Activated naive CD4-positive, alpha-beta T cell treated with anti-CD3 and anti-CD28 coated beads, Interleukin-2, amount 50 U/mL, for 72 hours (primary cell): ENCODE measurements at places on chromosomes 3 and 15.

DNA sequence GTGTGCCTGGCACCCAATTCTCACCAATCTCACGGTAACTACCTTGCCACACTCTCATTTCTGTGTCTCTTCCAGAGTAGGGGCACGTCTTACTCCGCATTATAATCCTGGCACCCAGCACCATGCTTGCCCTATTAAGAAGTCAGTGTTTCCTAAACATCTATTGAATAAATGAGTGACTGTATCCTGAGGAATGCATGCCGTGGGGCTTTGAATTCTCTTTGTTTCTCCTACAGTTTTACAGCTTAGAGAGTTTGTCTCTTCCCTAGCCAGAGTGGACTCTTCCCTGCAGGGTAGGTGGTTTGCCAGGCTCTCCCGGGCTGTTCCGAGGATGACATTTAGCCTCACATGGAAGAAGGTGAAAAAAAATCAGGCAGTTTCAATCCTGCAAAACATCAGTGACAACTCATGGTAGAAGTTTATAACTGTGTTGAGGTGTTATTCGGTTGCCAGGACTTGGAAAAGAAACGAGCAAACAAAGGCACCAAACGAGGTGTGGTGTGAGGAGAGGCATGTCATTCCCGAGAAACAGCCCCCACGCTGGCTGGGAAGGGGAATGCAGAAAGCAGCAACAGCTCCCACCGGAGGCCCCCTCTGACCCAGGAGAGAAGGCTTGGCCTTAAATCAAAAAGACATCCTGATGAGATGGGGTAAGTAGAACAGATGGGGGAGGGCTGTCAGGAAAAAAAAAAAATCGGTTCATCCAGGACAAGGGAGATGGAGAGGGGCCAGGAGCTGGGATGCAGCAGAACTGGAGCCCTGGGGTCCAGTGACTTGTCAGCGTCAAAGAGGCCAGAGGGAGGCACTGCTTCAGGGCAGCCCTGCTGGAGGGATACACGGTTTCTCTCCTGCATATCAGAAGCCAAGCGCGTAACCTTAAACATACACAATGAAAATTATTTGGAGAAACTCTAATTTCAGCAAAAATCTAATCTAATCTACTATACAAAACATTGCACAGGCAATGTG lies 168.4 kb upstream of the ARRDC4 start:
- DNase-seq: no peak

DNA sequence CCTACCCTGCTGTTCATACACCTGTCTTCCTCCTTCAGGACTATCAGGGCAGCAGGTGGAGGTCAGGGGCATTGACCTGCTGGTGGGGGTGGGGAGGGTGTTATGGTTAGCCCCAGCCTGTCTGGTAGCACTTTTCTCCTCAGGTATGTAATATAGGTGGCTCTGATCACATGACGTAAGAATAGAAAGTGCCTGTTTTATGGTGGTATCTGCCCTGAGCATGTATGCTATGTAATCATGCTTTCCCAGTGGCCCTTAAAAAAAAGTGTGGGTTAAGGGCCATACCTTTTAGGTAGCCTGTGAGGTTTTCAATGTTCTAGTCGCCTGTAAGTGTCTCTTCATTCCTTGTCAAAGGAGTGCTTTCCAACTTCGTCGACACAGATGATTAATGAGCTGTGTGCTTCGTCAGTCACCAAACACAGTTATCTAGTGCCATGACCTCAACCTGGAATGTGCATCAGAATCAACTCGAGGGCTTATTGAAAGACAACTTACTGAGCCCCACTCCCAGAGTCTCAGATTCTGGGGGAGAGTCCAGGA lies 86.3 kb downstream of the KLHL25 start:
- no peak for DNase-seq

GRCh38 chr15:100438570-100438969 lies 90.2 kb downstream of the CERS3 start:
- peak; percentile 9 for DNase-seq

GRCh38 chr3:36734742-36735141 lies 29.6 kb downstream of the DCLK3 start:
- DNase-seq: no peak

DNA sequence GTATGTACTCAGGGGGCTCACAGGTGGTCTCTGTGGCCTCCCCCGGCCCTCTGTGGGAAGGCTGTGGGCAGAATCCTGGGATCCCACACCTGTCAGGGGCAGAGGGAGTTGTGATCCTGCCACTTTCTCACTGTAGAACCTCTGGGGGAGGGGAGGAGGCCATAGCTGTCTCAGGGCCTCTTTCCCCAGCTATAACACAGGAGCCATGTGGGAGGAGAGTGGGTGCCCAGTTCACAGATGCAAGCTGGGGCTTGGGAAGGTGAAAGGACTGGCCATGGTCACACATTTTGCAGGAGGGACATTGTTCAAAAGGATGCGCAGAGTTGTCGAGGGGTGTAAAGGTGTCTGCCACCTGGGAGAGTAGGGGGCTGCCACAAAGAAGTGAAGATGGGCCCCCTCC lies 11.7 kb downstream of the MAPKAPK3 start:
- no peak for DNase-seq

DNA sequence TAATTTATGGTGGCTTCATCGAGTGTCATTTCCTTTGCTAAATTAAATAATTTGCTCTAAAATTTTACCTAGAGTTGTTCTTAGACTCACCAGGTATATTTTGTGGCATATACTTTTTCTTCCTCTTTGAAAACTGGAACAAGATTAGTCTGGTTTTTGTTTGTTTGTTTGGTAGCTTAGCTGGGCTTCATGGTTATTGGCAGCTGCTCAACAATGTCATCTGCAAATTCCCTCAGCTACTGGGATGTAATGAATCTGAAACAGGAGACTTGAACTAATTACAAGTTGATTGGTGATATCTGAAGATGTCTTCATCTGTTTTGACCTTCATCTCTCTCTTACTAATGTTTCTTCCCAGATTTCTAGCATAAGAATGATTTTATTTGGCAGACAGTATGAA lies 270.5 kb upstream of the P2RY1 start:
- DNase-seq: no peak

- no peak for DNase-seq
These were observed 63.2 kb downstream of the PXYLP1 start for GRCh38 chr3:141294848-141295247.

DNA sequence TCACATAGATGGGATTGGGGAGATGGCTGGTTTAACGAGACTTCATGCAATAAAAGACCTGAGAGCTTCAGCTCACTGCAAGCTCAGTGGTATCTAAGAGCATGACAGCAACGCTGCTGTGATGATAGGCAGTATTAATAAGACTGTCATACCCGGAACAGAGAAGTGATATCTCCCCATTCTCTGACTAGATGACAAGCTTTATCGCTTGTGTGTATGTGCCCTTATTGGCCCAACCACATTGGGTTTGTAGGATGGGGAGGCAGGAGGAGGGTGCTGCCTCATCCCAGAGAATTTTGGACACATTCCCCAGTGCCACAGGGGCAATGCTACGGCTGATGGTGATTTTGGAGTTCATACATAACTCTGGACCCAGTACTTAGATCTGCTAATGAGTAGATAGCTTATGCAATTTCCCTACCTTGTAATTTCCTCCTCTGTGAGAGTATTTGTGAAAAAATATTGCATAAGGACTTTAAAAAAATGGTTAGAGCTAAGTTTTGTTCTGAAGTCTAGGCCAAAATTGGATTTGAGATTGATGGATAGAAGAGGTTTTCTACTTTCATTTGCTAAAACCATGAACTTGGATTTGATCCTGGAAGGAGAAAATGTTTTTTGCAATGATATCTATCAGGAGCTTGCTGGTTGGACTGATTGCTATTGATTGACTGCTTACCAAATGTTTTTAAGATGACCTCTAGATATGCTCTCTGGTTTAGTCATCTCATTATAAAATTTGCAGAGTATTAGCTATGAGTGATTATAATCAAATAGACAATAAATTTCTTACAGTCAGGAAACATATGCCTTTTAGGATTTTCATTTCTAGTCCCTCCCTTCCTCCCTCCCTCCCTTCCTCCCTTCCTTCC lies 14.0 kb upstream of the TMEM212 start:
- no peak for DNase-seq

- no peak for DNase-seq
These were observed 93.9 kb downstream of the ECT2 start for GRCh38 chr3:172844428-172844827.

DNA sequence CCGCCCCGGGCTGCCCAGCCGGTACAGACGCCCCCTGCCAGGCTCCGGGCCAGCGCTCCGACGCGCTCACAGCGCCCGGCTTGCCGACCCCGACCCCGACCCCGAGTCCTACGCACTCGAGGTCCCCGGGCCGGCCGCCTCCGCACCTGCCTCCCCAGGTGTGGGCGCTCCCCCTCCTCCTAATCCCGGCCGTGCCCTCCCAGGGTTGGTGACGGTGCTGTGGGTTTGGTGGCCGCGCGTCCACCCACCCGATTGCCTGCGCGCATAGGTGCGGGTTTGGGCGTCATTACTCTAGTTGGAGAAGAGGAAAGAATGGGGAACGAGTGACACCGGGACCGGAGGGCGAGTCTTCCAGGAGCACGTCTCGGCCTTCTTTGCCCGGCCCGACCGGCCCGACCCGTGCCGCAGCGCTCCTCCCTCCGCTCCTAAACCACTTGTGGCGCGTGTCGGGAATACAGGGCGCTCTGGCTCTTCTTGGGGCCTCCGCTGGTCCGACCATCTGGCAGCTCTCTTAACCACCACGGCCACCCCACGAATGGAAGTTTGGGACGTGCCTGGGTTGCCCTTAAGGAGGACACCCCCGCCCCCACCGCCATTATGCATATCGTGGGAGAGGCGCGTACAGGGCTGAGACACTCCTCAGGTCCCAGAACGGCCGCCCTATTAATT lies 810 bp upstream of the THRB start:
- DNase-seq: no peak

GRCh38 chr15:39695793-39696192 lies 86.8 kb downstream of the FSIP1 start:
- no peak for DNase-seq

DNA sequence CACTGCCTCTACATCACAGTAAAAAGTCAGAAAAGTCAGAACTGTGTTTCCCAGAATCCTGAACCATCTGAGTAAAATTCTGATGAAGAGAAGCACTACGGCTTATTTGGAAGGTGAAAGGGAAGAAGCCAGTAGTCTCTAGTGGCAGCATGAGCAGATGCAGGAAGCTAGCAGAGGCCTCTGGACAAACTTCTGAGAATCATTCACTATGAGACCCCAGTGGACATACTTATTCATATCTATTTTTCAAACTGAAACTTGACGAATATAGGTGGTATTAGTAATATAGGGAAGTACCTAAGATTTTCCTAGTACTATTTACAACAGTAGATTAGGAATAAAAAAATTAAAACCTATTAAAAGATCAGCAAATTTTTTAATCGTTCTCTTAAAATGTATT lies 272.8 kb upstream of the TTC14 start:
- DNase-seq: no peak

- DNase-seq: no peak
These were observed 37.2 kb downstream of the TRIM42 start for GRCh38 chr3:140715035-140715434.

GRCh38 chr3:187040516-187041361 lies 98.6 kb downstream of the RPL39L start:
- DNase-seq: no peak

DNA sequence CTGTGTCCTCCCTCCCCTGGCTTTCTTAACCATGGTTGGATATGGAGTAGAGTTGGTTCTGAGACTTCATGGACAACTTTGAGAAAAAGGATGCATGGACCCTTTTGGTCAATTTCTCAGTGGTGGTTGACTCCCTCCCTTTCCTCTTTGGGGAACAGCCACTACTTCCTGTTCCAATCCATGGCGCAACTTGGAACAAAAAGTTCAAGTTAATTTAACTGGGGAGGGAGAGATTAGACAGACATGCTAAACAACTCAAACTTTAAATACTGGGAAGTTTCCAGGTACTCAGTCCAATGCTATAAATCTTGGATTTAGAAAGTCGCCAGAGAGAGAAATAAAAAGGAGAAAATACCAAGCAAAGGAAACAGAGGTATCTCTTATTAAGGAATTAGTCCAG lies 202.2 kb downstream of the PDZRN3 start:
- DNase-seq: no peak

- DNase-seq: no peak
These were observed 25.2 kb downstream of the UBE2E1 start for GRCh38 chr3:23830869-23831484.

DNA sequence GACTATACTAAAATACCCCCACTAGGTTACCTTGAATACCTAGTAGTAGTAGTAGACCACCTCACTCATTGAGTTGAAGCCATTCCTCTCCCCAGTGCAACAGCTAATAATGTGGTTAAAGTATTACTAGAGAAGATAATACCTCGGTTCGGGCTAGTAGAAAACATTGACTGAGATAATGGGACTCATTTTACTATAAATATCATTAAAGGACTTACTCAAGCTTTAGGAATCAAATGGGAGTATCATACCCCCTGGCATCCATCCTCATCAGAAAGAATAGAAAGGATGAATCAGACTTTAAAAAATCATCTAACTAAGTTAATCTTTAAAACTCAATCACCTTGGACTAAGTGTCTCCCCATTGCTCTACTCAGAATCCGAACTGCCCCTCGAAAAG lies 49.0 kb upstream of the CACNA2D3 start:
- no peak for DNase-seq

GRCh38 chr15:70237626-70238025 lies 139.9 kb upstream of the TLE3 start:
- DNase-seq: no peak

DNA sequence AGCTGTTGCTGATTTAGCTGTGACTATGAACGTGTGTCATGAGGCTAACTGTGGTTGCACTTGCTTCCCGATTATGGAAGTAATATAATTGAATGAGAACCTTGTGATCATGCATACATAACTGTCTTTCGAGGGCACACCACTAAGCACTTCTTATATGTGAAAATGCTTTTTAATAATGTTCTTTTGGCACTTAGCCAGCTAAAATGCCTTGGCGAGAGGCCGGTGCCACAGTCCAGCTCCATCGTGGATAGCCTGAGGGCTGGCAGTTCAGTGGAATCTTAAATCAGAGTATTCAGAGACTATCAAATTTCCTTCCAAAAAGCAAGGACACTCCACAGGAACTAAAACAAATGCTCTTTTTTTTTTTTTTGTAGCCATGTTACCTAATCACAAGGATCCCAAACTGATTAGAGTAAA lies 161.6 kb upstream of the FRMD4B start:
- DNase-seq: no peak
